Kidney (tissue), 22 donors: ENCODE measurements at places on chromosomes 12 and 14.
A peak's percentile ranks its signal among the peaks of the same experiment; 100 is the strongest.

DNA sequence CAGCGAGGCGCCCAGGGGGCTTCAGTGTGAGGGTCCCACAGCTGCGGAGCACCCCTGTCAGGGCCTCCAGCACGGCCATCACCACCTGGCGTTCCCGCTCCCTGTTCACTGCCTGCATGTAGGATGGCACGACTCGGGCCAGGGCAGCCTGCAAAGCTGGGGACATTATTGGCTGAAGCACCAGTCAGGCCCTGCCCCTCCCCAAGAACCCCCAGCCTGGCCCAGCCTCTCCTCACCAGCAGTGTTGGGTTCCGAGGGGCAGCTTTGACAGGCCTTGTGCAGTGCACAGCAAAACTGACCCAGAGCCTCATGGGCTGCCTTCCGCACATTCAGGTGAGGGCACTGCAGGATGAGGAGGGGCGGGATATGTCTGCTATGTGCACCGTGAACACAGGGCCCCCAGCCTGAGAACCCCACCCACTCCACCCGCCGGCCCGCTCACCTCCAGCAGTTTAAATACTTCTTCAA is 5.6 kb downstream of the IPO4 start:
- no peak for DNase-seq

GRCh38 chr14:50417853-50418252 is 21.2 kb upstream of the CDKL1 start:
- DNase-seq, result no peak

DNA sequence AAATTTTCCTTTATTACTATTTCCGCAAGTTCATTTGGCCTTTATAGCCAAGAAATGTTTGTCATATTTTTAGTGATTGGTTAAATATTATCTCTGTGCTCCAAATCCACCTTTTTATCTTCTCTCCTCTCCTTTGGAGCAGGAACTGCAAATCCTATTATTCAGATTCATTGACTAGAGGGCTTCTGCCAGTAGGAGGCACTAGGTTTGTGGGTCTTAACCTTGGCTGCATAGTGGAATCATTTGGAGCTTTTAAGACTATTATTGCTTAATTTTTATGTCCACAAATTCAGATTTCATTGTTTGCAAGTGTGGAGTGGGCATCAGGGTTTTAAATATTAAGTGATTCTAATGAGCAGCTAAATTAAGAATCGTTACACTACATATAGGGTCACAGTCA is 75.3 kb upstream of the SYT10 start:
- DNase-seq, result no peak

GRCh38 chr14:84988357-84988756 is 541.6 kb upstream of the FLRT2 start:
- DNase-seq, result no peak

DNA sequence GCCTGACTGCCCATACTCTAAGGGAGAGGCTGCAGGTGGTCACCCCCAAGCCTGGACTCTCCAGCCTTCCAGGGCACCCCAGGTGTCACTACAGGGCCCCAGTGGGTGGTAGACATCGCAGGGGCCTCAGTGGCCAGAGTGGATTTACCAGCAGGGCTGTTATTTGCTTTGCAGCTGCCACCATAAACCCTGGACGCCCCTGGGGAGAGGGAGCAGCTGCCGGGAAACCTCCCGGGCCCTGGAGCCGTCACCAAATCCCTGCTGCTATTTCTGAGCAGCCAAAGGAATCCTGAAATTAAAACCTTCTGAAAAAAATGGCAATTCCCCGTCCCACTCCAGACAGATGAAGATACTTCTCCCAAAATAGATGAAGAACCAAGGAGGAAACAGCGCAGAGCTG is 13.9 kb downstream of the TMEM119 start:
- no peak for DNase-seq

DNA sequence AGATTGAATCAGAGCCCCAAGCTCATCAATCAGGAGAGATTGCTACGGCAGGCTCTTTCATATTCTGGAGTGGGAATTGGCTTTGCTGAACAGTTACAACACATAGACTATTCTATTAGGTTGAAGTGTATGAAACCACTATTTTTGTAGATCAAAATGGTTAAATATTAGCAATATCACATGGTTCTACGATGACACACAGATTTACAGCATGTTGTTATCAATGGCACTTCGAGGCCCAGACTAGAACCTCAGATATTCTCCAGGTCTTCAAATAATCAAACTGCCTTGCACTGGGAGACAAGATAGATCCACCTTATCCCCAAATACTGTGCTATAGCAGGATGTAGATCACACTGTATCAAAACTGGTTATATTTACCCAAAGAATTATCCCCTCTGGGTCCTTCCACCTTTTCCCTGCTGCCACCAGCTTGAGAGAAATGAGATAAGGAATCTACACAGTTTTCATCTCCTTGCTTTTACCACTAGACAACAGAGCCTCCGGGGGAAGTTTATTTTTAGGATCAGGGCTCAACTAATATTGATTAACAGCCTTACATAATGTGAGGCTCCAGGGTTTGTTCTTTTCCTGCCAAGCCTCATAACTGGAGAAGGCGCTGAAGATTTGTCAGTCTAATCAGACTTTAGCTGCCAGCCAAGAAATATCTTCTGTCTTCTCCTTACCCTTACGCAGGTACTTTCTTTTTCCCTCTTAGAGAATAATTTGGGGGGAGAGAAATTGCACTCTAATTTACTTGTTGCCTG is 507.1 kb downstream of the DIO2 start:
- DNase-seq, result no peak

DNA sequence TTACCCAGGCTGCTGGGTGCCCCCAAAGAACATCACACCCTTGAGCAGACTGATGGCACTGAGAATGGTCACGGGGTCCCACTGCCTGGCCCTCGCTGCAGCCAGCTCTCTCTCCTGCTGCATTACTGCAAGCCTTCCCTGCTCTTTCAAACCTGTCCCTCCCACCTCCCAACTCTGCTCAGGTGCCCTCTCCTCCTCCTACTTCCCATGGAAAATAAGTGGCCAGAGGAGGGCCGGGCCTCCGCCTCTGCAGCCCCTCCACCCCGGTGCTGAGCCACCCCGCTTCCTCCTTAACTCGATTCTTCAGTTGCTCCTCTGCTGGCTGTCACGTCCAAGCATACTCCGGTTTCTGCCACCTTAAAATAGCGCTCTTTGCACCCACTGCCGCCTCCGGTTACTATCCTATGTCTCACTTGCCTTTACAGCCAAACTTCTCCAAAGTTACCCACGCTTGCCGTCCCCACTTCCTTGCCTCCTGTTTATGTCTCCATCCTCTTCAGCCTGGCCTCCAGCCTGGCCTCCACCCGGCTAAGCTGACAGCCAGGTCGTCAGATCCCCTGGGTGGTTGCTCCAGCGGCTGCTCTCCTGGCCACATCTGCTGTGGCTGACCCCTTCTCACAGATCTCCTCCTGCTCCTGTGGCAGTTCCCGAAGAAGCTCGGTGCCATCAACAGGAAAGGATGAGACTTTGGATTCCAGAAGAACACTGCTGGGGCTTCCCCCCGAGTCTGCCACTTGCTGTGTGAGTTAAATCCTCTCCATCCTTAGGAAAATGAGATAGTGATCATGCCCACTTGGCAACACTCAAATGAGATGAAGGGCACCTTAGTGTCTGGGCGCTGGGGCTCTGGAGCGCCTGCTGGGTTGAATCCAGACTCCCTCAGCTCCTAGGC is 7.7 kb downstream of the SMIM41 start:
- peak; percentile 39 for DNase-seq

DNA sequence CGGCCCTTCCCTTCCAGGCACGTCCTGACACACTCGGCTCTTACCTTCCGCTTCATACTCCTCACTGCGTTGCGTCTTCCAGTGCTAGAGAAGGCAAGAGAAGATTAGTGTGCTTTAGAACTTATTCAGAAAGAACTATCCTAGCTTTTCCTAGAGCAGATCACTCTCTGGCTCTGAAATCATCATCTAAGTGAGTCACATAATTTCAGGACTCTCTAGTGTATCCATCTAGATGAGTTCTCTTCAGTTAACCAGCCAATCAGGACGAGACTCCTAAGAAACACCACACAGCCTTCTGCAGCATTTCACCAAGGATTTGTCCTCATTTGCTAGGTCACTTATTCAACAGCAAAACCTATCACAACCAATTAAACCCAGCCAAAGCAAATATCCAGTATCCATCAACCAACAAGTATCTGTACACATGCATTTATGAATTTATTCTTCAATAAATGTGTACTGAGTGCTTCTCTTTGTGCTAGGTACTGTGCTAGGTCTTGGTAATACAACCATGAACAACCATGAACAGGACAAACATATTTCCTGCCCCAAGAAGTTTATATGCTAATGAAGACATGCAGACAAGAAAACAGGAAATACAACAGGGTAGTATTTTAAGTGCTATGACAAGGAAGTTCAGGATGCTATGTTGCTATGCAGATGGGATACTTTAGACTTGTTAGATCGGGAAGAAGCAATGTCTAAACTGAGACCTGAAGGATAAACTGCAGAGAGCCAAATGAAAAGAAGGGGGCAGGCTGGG is 52.1 kb downstream of the NIN start:
- no peak for DNase-seq

DNA sequence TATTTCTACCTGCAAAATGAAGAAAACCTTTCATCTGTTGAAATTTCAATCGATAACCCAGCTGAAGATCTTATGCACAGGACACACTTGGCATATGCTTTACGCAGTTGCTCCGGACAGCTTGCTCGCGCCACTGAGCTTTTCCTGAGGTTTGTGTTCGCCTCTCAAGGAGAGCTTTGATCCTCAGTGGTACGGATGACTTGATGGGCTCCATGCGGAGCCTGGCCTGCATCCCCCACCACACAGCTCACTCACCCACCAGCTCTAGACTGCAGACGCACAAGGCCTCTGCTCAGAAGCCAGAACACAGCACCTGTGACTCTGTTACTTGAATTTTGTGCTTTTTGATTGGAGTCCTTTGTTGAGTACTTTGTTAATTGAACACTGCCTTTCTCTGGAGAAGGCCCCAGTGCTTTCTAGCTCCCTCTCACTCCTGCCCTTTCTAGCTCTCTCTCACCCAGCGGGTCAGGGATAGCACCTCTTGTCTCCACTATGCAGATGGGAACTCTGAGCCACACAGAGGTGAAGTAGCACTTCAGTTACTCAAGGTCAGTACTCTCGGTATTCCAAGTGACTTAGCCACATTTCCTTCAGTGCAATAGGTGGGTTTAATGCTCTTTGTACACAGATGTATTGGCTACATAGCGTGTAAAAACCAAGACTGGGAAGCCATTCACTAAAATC is 52.1 kb downstream of the TBC1D30 start:
- DNase-seq, result no peak

- DNase-seq, result peak; percentile 57
These were observed 5.1 kb upstream of the PAPLN start for GRCh38 chr14:73231981-73232851.

DNA sequence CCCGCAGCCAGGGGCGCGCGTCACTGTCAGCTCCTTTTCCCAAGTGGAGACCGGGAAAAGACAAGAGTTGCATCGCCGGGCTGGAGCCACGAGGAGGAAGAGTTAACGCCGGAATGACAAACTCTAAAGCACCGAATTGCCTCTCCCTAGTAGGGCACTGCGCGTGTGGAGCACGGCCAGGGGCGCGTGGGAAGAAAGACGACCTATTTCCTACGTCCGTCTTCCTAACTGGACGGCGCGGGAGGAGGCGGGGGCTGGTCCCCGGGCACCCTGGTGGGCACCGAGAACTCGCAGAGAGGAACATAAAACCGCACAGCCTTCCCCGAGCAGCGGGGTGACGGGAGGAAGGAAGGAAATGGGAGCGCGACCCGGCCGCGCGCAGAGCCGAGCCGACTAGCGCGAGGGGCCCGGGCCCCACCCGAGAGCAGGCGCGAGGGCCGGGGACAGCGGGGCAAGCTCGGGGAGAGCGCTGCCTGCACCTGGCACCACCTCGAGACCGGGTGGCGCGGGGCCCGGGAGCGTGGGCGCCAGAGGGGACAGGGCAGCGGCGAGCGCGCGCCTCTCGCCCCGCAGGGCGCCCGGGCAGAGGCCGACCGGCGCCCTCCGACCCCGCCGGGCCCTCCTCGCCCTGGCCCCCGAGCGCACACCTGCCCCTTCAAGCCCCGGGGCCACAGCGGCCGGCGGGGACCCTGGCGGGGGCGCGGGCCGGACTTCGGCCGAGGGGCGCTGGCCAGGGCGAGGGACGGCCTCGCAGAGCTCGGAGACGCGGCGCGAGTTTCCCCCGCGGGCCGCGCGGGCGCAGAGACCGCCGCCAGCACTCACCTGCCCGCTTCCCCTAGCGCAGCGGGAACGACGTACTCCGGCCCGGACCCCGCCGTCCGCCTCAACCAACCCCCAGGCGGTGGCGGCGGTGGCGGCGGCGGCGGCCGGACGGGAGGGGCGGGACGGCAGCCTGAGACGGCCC is at the start of gene SETD3:
SETD3 (minus strand) TSS at position 954 of the 964 bp plus-strand sequence. CDS start 15,054 bp downstream, outside the sequence.
- DNase-seq, result peak; percentile 90

- DNase-seq, result no peak
These were observed 205.3 kb downstream of the AEBP2 start for GRCh38 chr12:19644571-19644970.

- no peak for DNase-seq
These were observed 43.6 kb downstream of the IRF2BPL start for GRCh38 chr14:76984787-76985375.

- DNase-seq, result no peak
These were observed 7.7 kb upstream of the TMED2 start for GRCh38 chr12:123576611-123577010.

DNA sequence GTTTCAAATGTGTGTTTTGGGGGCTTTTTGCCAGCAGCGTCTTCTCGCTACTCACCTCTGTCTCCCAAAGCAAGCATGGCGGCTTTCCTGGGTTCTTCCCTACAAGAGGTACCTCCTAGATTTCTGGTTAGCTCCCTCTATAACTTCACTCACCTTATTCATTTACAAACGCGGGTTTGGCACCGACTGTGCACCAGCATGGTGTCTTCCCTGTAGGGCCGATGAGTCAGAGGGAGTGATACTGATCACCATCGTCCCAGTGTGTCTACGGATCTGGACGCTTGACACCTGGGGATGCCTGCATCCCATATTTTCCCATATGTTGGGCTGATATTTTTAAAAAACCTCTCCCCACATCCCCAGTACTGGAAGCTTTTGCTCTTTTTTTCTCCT is 8.0 kb upstream of the SERPINA12 start:
- no peak for DNase-seq

DNA sequence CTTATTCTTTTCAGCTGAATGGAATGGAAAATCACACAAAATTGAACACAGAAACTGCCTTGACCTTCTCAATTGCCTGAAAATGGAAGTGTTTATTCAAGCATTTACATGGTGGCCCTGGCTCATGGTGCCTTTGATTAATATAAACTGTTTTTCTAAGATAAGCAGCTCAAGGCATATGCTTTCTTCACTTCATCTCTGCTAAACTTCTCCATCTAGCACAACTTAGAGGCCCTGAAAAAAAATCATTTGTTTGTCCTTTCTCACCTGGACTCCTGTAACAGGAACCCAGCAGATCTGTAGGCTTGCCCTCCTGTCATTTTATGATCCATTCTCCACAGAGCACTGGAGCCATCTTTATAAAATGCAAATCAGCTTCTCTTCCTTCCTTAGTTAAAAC is 117.5 kb upstream of the KRR1 start:
- no peak for DNase-seq

DNA sequence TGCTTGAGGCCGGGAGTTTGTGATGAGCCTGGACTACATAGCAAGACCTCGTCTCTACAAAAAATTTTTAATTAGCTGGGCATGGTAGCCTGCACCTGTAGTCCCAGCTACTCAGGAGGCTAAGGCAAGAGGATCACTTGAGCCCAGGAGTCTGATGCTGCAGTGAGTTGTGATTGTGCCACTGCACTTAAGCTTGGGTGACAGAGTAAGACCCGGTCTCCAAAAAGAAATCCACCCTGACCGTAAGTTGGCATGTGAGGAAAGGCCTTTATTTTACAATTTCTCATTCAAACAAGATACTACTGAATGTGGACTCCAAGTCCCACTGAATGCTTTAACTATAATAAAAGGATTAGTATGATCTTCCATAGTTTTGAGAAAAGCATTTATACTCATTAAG is 27.3 kb downstream of the PSMA6 start:
- DNase-seq, result no peak
